ENCODE measurements at places on chromosomes 1 and 21.

DNA sequence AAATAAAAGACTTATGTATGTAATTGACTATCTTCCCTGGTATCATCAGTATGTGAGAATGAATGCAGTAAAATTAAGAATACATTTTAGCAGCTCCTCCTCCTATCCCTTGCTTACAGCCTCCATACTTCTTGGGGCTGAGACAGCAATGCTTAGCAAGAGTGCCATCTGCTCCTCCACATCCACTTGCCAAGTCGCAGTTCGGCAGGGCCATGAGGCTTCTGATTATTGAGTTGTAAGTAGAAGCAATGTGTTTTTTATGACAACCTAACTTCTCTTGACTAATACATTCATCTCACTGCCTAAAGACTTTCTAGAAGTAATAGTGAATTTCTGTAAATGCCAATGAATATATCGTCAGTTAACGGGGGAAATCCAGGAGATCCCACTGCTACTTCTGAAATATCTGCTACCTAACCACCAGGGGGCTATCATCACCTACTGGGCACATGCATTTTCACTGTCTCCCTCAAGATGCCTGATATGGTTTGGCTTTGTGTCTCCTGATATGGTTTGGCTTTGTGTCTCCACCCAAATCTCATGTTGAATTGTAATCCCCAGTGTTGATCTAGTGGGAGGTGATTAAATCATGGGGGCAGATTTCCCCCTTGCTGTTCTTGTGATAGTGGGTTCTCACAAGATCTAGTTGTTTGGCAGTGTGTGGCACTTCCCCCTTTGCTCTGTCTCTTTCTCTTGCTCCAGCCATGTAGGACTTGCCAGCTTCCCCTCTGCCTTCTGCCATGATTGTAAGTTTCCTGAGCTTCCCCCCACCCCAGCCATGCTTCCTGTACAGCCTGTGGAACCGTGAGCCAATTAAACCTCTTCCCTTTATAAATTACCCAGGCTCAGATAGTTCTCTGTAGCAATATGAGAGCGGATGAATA, 59.6 kb downstream of the EXTL2 start:
- no peak for DNase-seq
- H3K27me3 ChIP-seq, result no peaks in the 10 kb centered on the region
- no peak overlapping the region for H3K27ac ChIP-seq
- no peaks in the 10 kb centered on the region for H3K36me3 ChIP-seq
- no peak overlapping the region for H3K4me3 ChIP-seq

DNA sequence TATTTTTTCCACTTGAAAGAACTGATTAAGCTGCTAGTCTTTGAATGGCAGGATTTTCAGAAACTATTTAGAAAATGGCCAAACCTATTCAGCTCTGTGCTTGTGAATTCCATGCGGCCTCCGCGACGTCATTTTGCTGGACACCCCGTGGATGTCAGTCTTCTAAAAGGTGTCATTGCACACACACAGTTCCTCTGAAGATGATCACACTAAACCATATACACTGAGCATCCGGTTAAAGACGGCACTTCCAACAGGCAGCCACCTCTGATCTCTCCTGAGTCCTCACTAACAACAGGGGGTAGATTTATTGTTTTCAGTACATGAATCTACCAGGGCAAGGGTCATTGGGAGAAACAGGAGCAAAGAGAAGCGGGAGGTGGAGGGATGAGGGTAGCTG, 9.1 kb downstream of the CFAP74 start:
- no peak overlapping the region for H3K4me3 ChIP-seq
- peaks cover 17% of the 10 kb centered on the region for H3K4me1 ChIP-seq
- no peaks in the 10 kb centered on the region for H3K36me3 ChIP-seq
- no peak overlapping the region for H3K27ac ChIP-seq
- H3K27me3 ChIP-seq, result no peaks in the 10 kb centered on the region

GRCh38 chr21:37223804-37224345, 43.3 kb downstream of the VPS26C start:
- no peak for DNase-seq
- no peaks in the 10 kb centered on the region for H3K27me3 ChIP-seq
- no peak overlapping the region for H3K27ac ChIP-seq

DNA sequence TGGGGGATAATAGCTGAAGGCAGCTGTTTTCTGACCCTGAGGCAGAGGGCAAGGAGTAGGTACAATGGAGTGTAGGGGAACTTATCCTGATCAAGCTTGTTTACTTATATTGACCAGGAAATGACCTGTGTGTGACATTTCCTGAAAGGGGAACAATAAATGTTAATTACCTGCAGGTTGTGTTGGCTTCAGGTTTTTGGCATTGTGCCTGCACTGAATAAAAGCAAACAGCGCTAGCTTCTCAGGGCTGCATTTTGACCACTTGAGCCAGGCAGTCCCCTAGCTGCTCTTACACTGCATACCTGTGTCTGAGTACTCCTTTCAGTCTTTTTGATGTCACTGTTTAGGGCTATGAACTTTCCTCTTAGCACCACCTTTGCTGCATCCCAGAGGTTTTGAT, 40.6 kb downstream of the DRAM2 start:
- no peak for DNase-seq
- no peaks in the 10 kb centered on the region for H3K27me3 ChIP-seq
- no peaks in the 10 kb centered on the region for H3K4me1 ChIP-seq
- H3K36me3 ChIP-seq, result no peaks in the 10 kb centered on the region

DNA sequence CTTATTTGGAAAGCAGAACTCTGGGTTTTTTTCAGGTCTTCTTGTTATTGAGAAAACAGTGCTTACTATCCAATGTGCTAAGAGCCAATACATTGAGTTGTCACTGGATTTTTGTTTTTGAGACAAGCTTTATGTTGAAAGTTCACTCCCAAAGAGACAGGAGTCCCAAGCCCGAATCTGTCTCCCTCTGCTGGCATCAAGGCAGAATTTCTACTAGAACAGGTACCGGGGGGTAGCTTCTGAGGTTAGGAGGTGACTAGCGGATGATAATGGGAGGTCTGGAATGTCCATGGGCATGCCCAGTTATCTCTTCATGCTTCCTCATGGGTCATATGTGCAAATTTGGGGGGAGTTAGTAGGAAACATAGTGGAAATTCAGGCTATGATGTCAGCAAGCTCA, 25.1 kb downstream of the ZNF124 start:
- H3K27ac ChIP-seq, result no peak overlapping the region
- no peaks in the 10 kb centered on the region for H3K27me3 ChIP-seq
- no peak overlapping the region for H3K4me3 ChIP-seq
- DNase-seq, result no peak
- H3K36me3 ChIP-seq, result peaks cover 69% of the 10 kb centered on the region

DNA sequence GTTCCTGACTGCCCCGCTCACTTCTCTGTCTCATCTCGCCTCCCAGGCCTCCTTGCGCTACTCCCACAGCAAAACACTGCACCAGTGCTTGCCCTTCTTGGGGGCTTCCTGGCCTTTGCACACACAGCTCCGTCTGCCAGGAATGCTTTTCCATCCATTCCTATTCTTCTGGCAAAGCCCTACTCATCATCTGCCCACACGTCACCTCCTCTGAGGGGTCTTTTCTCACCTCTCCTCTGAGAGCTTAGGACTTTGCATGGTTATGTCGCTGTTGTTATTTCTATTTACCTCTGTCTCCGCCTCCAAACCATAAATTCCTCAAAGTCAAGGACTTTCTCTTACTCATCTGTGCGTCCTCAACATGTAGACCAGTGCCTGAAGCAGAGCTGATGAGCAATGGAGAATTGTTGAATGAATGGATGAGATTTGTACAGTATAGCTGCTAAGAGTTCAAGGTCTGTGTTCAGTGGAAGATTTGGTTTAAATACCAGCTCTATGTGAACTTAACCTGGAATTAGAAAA, 26.4 kb upstream of the BTG2 start:
- no peak for DNase-seq
- H3K4me3 ChIP-seq, result no peak overlapping the region
- H3K36me3 ChIP-seq, result no peaks in the 10 kb centered on the region
- H3K27ac ChIP-seq, result no peak overlapping the region

DNA sequence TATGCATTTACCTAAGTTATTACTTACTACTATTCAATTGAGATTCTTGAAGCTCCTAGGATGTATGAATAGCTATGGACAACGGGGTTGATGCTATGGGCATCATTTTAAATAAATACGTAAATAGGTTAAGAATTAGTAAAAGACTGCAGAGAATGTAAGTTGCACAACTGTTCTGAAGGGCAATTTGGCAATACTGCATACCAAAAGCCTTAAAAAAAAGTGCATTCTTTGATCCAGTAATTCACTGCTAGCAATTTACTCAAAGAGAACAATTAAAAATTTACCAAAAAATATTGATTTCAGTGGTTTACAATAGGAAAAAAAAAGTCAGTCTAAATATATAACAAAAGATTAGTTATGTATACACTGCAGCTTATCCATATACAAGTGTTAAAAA, 3.5 kb downstream of the ARPC5 start:
- peaks cover 33% of the 10 kb centered on the region for H3K36me3 ChIP-seq
- H3K27ac ChIP-seq, result no peak overlapping the region
- H3K4me3 ChIP-seq, result peak overlapping the region; percentile 98
- H3K4me1 ChIP-seq, result peaks cover 69% of the 10 kb centered on the region

- H3K36me3 ChIP-seq, result no peaks in the 10 kb centered on the region
- DNase-seq, result no peak
- H3K27me3 ChIP-seq, result no peaks in the 10 kb centered on the region
- no peak overlapping the region for H3K4me3 ChIP-seq
- no peak overlapping the region for H3K27ac ChIP-seq
- H3K4me1 ChIP-seq, result no peaks in the 10 kb centered on the region
These were observed 13.0 kb downstream of the TIE1 start for GRCh38 chr1:43313771-43314170.

GRCh38 chr1:179187043-179187442, 42.4 kb downstream of the ABL2 start:
- H3K27ac ChIP-seq, result no peak overlapping the region
- H3K36me3 ChIP-seq, result no peaks in the 10 kb centered on the region
- no peak overlapping the region for H3K4me3 ChIP-seq

- DNase-seq, result peak; percentile 44
- peaks cover 74% of the 10 kb centered on the region for H3K4me1 ChIP-seq
- peak overlapping the region; percentile 13 for H3K27ac ChIP-seq
- H3K4me3 ChIP-seq, result no peak overlapping the region
- H3K27me3 ChIP-seq, result no peaks in the 10 kb centered on the region
These were observed 4.8 kb downstream of the ITLN1 start for GRCh38 chr1:160880216-160880615.

GRCh38 chr21:41465176-41465781, 39.2 kb downstream of the MX1 start:
- no peak overlapping the region for H3K27ac ChIP-seq
- no peak overlapping the region for H3K4me3 ChIP-seq
- H3K4me1 ChIP-seq, result no peaks in the 10 kb centered on the region

- no peaks in the 10 kb centered on the region for H3K27me3 ChIP-seq
- DNase-seq, result no peak
- H3K27ac ChIP-seq, result no peak overlapping the region
- H3K36me3 ChIP-seq, result no peaks in the 10 kb centered on the region
- H3K4me1 ChIP-seq, result peaks cover 7% of the 10 kb centered on the region
These were observed 67.2 kb downstream of the ATP5PO start for GRCh38 chr21:33848249-33848953.

GRCh38 chr21:33208534-33208933, 21.2 kb upstream of the IFNAR2 start:
- H3K27me3 ChIP-seq, result no peaks in the 10 kb centered on the region
- no peak overlapping the region for H3K27ac ChIP-seq
- no peak for DNase-seq

GRCh38 chr1:101187297-101187696, 49.5 kb upstream of the S1PR1 start:
- no peaks in the 10 kb centered on the region for H3K27me3 ChIP-seq
- peak; percentile 57 for DNase-seq
- peak overlapping the region; percentile 49 for H3K27ac ChIP-seq
- peak overlapping the region; percentile 36 for H3K4me3 ChIP-seq

DNA sequence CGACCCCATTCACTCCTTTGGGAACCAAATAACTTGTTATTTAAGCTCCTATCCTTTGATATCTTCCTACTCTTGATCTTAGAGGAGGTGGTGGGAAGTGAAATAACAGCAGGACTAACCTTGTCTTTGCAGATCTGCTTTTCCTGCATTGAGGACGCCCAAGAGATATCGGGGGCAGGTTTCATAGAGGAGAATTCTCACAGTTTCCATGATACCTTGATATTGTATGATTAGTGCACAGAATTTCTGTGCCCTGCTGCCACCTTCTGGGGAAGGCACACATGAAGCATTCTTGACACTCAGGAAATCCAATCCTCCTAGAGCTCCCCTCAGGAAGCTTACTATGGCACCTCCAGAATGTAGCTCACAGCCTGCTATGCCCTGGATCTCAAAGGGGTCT, 1.6 kb downstream of the CD1B start:
- DNase-seq, result peak; percentile 30
- H3K4me1 ChIP-seq, result peaks cover 58% of the 10 kb centered on the region
- H3K4me3 ChIP-seq, result no peak overlapping the region
- no peak overlapping the region for H3K27ac ChIP-seq

DNA sequence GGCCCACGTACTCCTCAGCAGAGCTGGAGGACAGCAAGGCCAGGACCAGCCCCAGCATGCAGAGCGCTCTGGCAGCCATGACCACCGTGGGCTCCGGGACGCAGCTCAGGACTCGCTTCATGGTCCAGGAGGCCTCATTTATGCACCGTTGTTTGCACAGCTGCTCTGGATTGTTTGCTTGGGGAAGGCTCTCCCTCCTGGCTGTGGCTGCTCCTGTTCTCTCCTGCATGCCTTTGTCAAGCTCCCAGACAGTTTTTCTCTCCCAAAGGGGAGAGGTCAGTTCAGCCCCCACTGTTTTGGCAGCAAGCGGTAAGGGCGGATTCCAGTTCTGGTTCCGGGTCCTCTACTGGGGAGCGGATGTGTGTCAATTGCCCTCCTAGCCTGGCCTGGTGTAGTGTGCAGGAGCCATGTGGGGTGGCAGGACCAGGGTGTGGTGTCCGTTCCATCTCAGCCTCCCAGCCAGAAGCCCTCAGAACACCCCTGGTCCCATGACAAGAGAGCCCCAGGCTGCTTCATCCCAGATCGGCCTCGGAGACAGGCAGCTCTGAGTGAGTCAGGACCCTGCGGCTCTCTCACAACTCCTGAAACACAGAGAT, at the start of gene TFF3:
TSS of gene TFF3 (minus strand) at position 114 of the 596 bp plus-strand sequence. CDS start at position 79, 35 bp downstream.
- peaks cover 22% of the 10 kb centered on the region for H3K4me1 ChIP-seq
- no peaks in the 10 kb centered on the region for H3K36me3 ChIP-seq
- H3K27ac ChIP-seq, result no peak within 1 kb of the TSS
- DNase-seq, result no peak

DNA sequence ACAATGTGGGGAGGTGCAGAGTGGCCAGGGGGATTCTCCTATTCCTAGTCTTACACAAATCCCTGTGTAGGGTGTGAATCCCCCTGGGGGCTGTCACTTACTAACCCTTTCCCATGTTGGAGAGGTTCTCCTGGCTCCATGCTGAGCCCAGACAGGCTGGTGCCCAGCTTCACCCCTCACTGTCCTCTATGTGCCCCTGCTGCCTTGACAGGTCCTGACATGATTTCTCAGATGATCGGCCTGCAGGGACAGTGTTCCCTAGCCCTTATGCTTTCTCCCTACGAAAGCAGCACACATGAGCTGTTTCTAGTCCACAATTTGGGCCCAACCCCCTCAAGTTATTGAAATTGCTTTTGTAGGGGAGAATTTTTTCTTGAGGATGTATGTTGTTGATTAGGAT, 68.9 kb upstream of the FAM78B start:
- H3K27me3 ChIP-seq, result no peaks in the 10 kb centered on the region
- no peak overlapping the region for H3K4me3 ChIP-seq
- no peaks in the 10 kb centered on the region for H3K36me3 ChIP-seq
- no peaks in the 10 kb centered on the region for H3K4me1 ChIP-seq
- DNase-seq, result no peak

GRCh38 chr1:14304381-14304865, 294.1 kb upstream of the KAZN start:
- no peak overlapping the region for H3K27ac ChIP-seq
- H3K4me1 ChIP-seq, result no peaks in the 10 kb centered on the region
- no peaks in the 10 kb centered on the region for H3K27me3 ChIP-seq
- H3K4me3 ChIP-seq, result no peak overlapping the region

GRCh38 chr1:147833231-147833860, 69.2 kb upstream of the GJA8 start:
- DNase-seq, result no peak
- H3K27me3 ChIP-seq, result no peaks in the 10 kb centered on the region
- no peak overlapping the region for H3K4me3 ChIP-seq
- H3K4me1 ChIP-seq, result no peaks in the 10 kb centered on the region
- no peak overlapping the region for H3K27ac ChIP-seq

Data from CD14-positive monocyte (primary cell).